Bronchus fibroblast of lung (primary cell): ENCODE measurements at places on chromosomes 3 and 15. TPM values are rescaled to one million over a fixed set of nuclear protein-coding genes. Genes with fewer than 3 reads are reported as not detected.

The SLC22A14 gene
- not detected in 2 replicates for total RNA-seq

The PRSS50 gene
- not detected in 2 replicates for total RNA-seq

The HTR3E gene
- total RNA-seq, result not detected in 2 replicates

The CYP1A2 gene
- not detected in 2 replicates for total RNA-seq

The NANOGP8 gene
- total RNA-seq, result not detected in 2 replicates

The AADACL2 gene
- not detected in 2 replicates for total RNA-seq

The RASA2 gene
- total RNA-seq, result 3.4 and 5.2 TPM in 2 replicates

The MITF gene
- 4.6 and 5.4 TPM in 2 replicates for total RNA-seq

The CHL1 gene
- 0.59 and 1.7 TPM in 2 replicates for total RNA-seq
